ENCODE measurements at places on chromosomes 7 and 10.

DNA sequence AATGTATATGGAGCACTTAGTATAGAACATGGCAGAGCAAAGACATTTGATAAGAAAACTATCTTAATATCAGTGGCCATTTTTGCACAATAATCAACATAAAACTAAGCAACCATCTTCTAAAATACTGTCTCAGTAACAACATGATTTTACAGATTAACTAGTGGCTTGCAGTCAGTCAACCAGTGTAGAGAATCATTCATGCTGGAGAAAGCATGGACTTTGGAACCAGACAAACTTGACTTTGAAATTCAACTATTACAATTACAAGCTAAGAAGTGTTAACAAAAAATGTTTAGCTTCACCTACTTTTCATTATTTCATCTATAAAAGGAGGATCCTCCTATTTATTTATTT, 27.7 kb downstream of the CUBN start:
- no peak for DNase-seq
- H3K36me3 ChIP-seq, result no peaks in the 10 kb centered on the region
- H3K4me1 ChIP-seq, result no peaks in the 10 kb centered on the region
- H3K4me3 ChIP-seq, result no peak overlapping the region
- H3K27ac ChIP-seq, result no peak overlapping the region
- no peaks in the 10 kb centered on the region for H3K27me3 ChIP-seq

DNA sequence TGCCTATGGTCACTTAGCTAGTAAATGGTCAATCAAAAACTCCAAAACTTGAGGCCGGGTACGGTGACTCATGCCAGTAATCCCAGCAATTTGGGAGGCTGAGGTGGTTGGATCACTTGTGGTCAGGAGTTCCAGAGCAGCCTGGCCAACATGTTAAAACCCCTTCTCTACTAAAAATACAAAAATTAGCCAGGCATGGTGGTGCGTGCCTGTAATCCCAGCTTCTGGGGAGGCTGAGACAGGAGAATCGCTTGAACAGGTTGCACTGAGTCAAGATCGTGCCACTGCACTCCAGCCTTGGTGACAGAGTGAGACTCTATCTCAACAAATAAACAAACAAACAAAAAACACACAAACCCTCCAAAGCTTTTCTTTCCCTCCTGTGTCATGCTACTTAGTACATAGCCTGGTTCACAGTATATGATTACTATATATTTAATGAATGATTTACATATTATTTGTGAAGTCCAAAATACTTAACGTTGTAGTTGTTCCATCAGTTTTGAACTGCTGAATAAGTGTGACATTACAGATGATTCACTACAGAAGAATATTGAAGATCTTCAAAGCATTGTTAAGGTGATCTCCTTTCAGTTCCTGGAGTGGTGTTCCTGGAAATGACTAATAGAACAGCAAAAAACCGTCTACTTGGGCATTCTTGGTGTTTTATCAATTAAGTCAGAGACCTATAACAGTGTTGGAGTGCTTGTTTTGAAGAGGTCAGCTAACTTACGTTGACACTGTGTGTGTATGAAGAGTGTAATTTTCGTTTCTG, 72.9 kb downstream of the ADK start:
- peaks cover 7% of the 10 kb centered on the region for H3K36me3 ChIP-seq
- DNase-seq, result no peak
- H3K27ac ChIP-seq, result peak overlapping the region; percentile 22

DNA sequence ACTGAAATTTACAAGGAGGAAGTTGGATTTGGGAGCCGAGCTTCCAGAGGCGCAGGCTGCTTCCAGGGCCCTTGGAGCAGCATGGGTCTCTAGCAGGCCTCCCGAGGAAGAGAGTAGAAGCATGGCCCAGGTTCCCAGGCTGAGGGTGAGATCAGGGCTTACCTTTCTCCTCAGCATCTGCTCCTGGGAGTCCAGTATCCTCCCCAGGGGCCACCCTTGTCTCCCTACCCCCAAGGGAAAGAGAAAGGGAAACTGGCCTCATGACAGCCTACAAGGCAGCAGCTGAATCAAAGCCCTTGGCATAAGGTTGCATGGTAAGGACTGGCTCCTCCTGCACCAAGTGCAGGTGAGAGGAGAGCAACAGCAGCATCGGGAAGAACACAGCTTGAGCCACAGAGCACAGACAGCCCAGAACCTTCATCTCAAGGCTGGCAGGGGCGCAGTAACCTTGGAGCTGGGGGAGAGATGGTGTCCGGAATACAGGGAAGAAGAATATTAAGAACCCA, 114.5 kb downstream of the MARCHF5 start:
- no peak overlapping the region for H3K27ac ChIP-seq
- H3K36me3 ChIP-seq, result no peaks in the 10 kb centered on the region
- H3K27me3 ChIP-seq, result no peaks in the 10 kb centered on the region
- no peak for DNase-seq
- H3K4me3 ChIP-seq, result no peak overlapping the region
- H3K4me1 ChIP-seq, result no peaks in the 10 kb centered on the region

- DNase-seq, result no peak
- H3K4me3 ChIP-seq, result no peak overlapping the region
- H3K4me1 ChIP-seq, result no peaks in the 10 kb centered on the region
- H3K27me3 ChIP-seq, result no peaks in the 10 kb centered on the region
Observed at GRCh38 chr10:17123961-17124360, 5.7 kb downstream of the CUBN start.

DNA sequence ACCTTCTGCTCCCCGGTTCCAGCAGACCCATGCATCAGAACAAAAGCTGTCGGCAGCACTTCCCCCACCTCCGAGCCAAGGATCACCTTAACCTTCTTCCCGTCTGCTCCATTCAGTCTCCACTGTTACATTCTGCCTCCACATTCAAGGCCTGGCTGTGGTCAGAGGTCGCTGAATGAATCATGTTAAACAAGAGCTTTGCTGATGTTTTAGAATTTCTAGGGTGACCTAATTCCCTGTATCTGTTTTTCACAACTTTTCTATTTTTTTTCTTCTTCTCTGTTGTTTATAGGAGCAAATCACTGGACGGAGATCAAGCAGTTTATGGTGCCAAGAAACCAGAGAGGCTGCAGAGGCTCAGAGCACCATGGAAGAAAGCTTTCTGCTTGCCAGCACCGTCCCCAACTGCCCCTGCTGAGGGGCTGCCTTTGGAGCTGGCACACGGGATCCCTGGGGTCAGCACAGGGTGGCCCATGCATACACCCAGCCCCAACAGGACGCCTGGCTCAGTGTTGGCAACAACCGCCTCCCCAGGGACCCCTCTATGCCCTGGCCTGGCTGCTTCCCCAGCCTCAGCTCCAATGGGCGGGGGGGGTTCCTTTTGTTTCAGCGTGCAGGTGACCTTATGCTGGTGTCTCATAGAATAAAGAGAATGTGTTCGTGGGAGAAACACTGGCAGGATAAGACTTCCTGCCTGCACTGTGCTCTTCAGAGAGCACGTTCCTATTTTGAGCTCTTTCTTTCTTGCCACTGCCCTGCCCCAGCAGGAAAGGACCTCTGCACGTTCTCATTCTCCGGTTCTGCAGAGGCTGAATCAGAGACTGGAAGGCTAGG, 182.7 kb upstream of the LYZL2 start:
- no peaks in the 10 kb centered on the region for H3K27me3 ChIP-seq
- no peaks in the 10 kb centered on the region for H3K4me1 ChIP-seq
- H3K36me3 ChIP-seq, result no peaks in the 10 kb centered on the region
- no peak overlapping the region for H3K4me3 ChIP-seq
- peak overlapping the region; percentile 86 for H3K27ac ChIP-seq

- no peak overlapping the region for H3K4me3 ChIP-seq
- H3K27ac ChIP-seq, result peak overlapping the region; percentile 88
- H3K4me1 ChIP-seq, result peaks cover 59% of the 10 kb centered on the region
- DNase-seq, result no peak
- H3K27me3 ChIP-seq, result no peaks in the 10 kb centered on the region
- no peaks in the 10 kb centered on the region for H3K36me3 ChIP-seq
Observed at GRCh38 chr10:69684020-69684980, 54.3 kb downstream of the FAM241B start.

DNA sequence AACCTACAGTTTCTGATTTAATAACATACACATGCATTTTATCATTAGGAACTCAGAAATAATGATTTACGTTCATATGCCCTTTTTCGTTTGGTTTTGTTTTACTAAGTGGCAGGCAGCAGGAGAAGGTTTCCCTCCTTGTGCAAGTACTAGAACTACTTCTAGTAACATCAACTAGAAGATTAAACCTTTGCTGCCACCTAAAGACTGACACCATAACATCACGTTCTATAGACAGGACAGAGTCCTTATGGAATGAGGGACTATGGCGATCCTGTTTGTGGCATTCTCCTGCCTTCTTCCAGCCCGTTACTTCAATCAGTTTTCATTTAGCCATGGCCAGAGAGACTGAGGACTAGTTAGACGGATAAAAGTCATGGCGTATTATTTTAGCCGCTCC, 53.2 kb downstream of the GAD2 start:
- no peaks in the 10 kb centered on the region for H3K36me3 ChIP-seq
- no peaks in the 10 kb centered on the region for H3K4me1 ChIP-seq
- H3K4me3 ChIP-seq, result no peak overlapping the region
- DNase-seq, result no peak
- no peak overlapping the region for H3K27ac ChIP-seq

DNA sequence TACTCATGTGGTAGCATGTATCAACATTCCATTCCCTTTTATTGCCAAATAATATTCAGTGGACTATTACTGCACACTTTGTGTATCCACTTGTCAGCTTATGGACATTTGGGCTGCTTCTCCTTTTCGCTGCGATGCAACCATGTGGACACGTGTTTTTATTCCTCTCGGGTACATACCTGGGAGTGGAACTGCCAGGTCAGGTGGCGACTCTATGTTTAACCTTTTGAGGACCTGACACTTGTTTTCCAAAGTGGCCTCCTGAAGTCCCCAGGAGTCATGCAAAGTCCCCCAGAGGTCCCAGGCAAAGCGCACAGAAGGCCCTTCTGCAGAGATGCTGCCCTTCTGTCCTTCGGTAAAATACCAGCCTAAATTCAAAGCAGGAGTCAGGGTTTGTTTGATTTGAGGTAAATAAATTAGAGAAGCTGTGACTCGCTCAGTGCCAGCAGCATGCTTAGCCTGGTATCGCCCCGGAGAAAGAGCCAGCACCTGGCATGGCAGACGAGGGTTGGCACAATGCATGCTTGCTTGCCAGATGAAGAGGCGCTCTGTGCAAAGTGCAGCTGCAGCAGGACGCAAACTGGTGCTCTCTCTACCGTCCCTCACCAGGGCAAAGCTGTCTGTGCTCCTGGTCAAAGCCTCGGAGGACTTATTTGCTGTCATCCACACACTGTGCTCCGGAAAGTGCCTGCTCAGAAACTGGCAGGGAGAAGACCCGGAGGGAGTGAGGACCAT, 37.8 kb downstream of the HIPK2 start:
- no peak overlapping the region for H3K27ac ChIP-seq
- H3K27me3 ChIP-seq, result no peaks in the 10 kb centered on the region
- peaks cover 75% of the 10 kb centered on the region for H3K4me1 ChIP-seq
- DNase-seq, result no peak

DNA sequence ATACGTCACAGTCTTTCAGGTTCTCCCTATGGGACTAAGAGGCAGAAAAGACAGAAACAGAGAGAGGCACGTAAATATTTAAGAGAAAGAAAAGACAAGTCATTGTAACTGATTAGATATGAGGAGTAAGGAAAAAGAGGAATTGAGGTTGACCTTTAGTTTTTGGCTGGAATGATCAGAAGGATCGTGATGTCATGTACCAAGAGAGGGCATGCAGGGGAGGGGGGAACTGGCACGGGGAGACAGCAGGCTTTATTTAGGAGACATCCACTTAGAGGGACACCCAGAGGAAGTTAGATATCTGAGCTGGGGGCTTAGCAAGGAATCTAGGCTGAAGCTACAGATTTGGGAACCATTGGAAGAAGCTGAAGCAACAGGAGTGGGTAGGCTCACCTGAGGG, 9.2 kb upstream of the LRRC20 start:
- no peak overlapping the region for H3K4me3 ChIP-seq
- no peak for DNase-seq
- no peaks in the 10 kb centered on the region for H3K36me3 ChIP-seq

DNA sequence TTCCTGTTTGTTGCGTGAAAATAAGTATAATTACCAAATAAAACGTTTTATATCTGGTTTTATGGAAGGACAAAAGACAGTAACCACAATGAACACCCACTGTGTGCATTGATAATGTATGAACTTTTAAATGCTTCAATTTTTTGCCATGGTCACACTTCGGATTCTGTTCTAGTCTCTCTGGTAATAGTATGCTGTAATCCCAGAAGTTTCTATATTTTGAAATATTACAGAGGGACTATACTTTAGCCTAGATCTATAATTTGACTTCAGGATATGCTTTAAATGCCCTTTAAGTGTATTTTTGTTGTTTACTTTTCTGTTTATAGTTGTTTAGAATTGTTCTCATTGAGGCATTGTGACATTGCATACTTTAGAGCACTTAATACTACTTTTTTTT, 1.5 kb downstream of the ZNF518A start:
- H3K4me1 ChIP-seq, result no peaks in the 10 kb centered on the region
- DNase-seq, result no peak
- no peaks in the 10 kb centered on the region for H3K27me3 ChIP-seq
- no peak overlapping the region for H3K27ac ChIP-seq
- no peak overlapping the region for H3K4me3 ChIP-seq
- peaks cover 3% of the 10 kb centered on the region for H3K36me3 ChIP-seq

Data from esophagus squamous epithelium (tissue), 5 donors.